PC-3 (cell line): ENCODE measurements at places on chromosomes 1 and 21. TPM values are rescaled to one million over a fixed set of nuclear protein-coding genes. Genes with fewer than 3 reads are reported as not detected.

DNA sequence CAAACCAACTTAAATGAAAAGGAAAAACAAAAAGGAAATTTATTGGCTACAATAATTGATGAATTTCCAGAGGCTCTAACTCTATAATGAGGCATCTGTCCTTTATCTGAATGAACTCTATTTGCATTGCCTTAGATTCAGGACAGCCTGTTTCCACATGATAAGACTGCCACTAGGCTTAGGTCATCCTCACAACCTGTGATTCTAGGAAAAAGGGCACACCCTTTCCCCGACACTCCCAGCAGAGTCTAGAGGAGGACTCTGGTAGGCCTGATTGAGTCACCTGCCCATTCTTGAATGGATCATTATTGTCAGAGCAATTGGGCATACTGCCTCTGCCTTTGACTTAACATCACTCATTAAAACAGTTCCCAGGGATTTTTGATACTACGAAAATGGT is 262.8 kb downstream of the TPR start:
- peak; percentile 8 for DNase-seq
- no peaks in the 10 kb centered on the region for H3K36me3 ChIP-seq
- no peaks in the 10 kb centered on the region for H3K27me3 ChIP-seq
- no peaks in the 10 kb centered on the region for H3K4me1 ChIP-seq
- H3K4me3 ChIP-seq = no peak overlapping the region

GRCh38 chr1:2823921-2824610 is 22.6 kb upstream of the TTC34 start:
- DNase-seq = no peak
- H3K27me3 ChIP-seq = peaks cover 53% of the 10 kb centered on the region
- H3K4me3 ChIP-seq = no peak overlapping the region
- no peak overlapping the region for H3K27ac ChIP-seq
- no peaks in the 10 kb centered on the region for H3K36me3 ChIP-seq

DNA sequence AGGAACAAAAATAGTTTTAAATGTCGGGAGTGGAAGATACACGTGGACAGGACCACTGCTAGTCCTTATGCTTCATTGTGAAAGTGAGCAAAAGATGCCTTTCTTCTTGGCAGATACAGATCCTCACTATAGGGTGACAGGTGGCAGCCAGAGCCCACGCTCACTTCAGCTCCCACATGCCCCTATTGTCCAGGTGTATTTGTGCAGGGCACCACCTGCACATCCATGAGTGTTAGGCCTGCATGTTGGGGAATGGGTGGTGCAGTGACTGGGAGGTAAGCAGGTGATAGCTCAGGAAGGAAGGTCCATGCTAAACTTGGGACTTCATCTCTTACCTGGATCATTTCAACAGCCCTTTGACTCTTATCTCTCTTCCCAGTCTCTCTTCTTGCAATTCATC is 27.4 kb downstream of the SLC5A9 start:
- H3K36me3 ChIP-seq = no peaks in the 10 kb centered on the region
- H3K4me1 ChIP-seq = no peaks in the 10 kb centered on the region
- H3K4me3 ChIP-seq = no peak overlapping the region
- DNase-seq = peak; percentile 13

C4BPA gene
- total RNA-seq = not detected in 2 replicates
